CD4-positive, alpha-beta T cell treated with Interleukin-6 for 4 hours (primary cell): ENCODE measurements at places on chromosomes 2 and 18.

DNA sequence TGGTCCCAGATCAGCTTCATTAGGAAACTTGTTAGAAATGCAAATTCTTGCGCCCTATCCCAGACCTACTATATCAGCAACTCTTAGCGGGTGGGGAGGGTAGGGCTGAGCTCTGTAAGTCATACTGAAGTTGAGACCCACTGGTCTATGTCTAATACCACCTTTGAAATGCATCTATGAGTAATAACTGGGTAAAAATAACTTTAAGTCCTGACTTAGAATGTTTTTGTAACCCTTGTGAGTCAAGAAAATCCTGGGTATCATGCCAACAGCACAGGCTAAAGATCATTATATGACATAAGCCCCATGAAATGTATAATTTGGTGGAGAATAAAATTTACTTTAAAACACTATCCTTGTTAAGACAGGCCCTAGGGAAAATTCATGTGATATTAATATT lies 41.4 kb downstream of the PRKD3 start:
- DNase-seq: no peak

GRCh38 chr18:3212657-3213056 lies 7.1 kb downstream of the MYOM1 start:
- no peak for DNase-seq

- DNase-seq: peak; percentile 83
Observed at GRCh38 chr2:234500394-234501006, 3.6 kb upstream of the ARL4C start.

DNA sequence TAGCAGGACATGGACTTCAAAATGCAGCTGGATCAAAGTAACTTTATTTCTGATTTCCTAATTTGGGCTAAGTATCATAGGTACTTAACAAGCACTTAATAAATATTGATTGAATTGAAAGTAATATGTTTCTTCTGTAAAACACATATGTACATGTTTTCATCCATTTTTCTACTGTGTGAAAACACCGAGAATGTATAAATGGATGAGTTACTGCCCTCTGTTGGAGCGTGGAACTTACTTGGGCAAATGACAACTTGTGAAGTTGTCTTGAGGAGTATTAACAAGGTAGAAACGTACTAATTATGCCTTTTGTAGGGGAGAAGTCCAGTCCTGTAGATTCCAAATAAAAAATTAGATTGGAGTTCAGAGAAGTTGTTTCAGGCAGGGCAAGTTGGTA lies 87.2 kb downstream of the PHLPP1 start:
- DNase-seq: no peak

DNA sequence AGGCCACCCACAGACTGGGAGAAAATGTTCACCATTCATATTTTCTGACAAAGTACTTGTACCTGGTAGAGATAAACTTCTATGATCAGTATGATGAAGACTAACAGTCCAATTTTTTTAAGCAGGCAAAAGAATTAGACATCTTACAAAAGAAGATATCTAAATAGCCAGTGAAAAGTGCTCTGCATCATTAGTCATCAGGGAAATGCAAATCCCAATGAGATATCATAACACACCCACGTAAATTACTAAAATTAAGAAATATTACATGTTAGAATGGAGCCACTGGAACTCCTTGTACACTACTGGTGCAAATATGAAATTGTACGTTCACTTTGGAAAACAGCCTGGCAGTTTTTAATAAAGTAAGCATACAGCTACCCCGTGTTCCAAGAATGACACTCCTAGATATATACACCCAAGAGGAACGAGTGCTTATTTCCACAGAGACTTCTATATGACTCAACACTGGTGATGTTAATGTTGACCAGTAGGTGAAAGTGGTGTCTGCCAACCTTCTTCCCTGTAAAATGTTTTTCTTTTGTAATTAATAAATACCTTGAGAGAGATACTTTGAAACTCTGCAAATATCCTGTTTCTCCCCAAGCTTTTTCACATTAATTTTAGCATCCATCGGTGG lies 80.3 kb downstream of the NPAS2 start:
- DNase-seq: no peak
